ENCODE measurements at places on chromosomes 7 and 10.

GRCh38 chr10:89653410-89653869, 8.4 kb upstream of the PANK1 start:
- peak; percentile 94 for DNase-seq

GRCh38 chr7:106954840-106955239, 89.7 kb upstream of the PRKAR2B start:
- DNase-seq = no peak

GRCh38 chr7:26447116-26447515, 155.5 kb downstream of the SNX10 start:
- DNase-seq = no peak

DNA sequence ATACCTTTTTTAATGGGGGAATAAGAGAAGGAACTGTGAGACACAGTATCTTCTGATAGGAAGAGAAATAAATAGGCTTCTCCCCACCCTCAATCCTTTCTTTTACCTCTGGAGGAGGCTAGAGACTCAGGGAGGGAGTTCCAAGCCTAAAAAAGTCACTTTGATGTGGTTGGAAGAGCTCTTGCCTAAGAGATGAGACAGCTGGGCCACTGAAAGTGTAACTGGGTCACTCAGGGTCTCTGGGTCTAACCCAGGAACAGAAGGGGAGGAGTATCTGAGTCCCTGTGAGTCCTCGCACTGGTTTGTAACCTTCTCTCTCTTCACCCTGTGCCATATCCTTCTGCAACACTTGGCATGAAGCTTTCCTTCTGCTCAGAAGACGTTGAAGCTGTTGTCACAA, 222.9 kb upstream of the AGK start:
- no peak for DNase-seq

- DNase-seq = no peak
Measured at GRCh38 chr7:43618073-43618472, 35.2 kb downstream of the STK17A start.

- DNase-seq = no peak
Measured at GRCh38 chr10:86964847-86965190, 3.5 kb upstream of the ADIRF start.
